Activated T-cell treated with anti-CD3 and anti-CD28 coated beads, Interleukin-2, amount 50 U/mL, for 48 hours (primary cell): ENCODE measurements at places on chromosomes 11 and 22.

DNA sequence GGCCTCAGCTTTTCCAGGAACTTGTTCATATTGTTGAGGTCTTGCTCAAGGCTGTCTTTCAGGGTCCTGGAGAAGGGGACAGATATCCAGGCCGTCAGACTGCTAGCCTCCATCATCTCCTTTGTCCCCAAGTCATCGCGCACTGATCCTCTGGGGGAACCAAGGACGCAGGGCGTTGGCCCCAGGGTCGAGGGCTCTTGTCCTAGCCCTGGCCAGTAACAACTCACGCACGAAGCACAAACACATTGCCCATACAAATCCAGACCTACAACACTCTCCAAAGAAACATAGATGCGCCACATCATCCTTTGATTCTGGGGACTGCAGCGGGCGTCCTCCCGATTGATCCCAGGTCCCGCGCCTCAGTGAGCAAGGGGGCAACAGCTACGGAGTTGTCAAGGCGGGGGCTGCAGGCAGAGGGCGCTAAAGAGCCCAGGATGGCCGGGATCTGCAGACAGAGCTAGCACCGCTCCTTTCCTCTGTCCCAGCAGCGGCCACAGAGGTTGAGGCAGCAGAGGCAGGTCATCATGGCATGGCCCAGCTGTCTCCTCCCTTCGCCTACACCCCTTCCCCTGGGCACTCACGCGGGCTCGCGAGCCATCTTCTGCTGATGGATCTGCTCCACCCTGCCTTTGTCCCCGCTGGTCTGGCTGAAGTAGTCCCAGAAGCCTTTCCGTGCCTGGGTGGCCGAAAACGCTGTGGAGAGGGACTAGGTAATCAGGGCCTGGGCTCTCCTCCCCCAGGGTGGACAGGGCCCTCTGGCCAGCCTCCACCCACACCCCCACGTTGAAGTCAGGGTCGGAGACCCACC, 472 bp downstream of the APOA5 start:
- peak; percentile 84 for DNase-seq

GRCh38 chr11:122319085-122319484, 203.1 kb upstream of the BLID start:
- DNase-seq, result no peak

- no peak for DNase-seq
Observed at GRCh38 chr11:18770479-18771125, 21.0 kb downstream of the PTPN5 start.

DNA sequence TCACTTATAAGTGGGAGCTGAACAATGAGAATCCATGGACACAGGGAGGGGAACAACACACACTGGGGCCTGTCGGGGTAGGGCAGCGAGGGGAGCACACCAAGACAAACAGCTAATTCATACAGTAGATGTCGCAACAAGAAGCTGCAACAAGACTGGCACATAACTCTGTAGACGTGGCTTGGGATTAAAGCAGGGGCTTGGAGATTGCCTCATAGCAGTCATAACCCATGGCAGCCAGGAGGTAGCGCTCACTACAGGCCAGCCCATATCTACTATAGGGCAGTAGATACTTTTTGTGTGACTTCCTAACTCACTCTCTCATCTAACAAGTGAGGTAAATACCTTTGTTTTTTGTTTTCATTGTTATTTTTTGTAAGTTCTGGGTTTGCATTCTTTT, 1.7 kb upstream of the OR9G4 start:
- no peak for DNase-seq

DNA sequence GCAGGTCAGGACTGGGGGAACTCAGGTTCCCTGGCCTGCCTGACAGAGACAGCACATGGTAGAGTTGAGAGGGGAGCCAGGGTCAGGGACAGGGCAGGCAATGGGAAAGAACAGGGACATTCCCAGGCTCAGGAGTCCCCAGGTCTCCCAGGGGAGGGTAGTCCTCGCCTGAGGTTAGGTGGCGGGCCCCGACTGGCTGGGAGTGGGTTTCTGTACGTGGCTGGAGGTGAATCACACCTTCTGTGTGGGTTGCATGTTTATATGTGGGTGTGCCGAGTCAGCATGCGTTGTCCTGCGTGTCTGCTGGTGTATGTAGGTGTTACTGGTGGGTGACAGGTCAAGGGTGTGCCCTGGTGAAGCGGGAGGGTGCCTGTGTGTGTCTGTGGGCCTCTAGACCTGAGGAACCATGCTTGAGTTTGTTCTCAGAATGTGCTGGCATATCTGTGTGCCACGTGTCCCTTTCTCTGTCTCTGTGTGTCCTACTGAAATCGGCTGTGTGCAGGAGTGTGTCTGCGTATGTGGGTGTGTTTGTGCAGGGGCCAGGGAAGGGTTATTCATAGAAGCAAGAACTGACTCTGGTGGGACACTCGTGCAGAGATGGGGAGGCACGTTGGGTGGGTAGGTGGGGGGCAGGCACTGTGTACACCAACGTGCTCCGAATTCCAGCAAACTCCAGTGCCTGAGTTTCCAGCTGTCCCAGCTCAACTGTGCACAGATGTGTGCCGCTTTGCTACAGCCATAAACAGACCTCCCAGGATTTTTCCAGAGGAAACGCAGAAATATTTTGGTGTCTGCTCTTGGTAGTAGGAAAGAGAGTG, 23.8 kb upstream of the OAF start:
- DNase-seq, result peak; percentile 32

GRCh38 chr11:14075118-14076078, 112.9 kb downstream of the SPON1 start:
- DNase-seq, result peak; percentile 67

DNA sequence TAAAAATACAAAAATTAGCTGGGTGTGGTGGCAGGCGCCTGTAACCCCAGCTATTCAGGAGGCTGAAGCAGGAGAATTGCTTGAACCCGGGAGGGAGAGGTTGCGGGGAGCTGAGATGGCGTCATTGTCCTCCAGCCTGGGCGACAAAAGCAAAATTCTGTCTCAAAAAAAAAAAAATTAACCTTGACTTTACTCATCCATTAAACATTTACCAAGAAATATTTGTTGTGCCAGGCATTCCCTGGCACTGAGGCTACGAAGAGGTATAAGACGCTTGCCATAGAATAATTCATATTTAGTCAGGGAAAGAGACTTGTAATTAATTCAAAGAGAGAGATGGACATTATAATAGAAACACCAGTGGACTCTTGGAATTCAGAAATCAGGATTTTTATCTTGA, 13.2 kb upstream of the PAFAH1B2 start:
- no peak for DNase-seq

DNA sequence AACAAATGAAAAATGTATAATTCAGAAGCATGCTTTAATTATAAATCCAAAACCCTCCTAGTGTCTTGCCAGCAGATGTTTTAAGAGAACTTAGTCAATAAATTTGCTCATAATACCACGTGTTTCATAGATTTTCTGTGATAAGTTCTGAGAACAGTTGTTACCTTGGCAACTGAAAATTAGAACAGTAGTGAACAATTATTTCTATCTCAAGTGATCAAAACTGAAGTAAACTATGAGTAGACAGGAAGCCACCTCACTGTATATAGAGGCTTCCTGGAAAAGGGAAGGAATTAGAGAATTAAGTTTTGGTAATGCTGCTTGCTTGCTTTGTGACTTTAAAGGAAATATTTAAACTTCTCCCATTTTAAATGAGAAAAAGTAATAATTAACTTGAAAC, 266.0 kb upstream of the ANO3 start:
- DNase-seq, result no peak

- DNase-seq, result peak; percentile 91
Observed at GRCh38 chr11:64971421-64972233, at the start of gene MAJIN. Gene MAJIN, minus strand, starts transcription at chr11:64972108. Its CDS starts 12,703 bp downstream, at chr11:64959405.

DNA sequence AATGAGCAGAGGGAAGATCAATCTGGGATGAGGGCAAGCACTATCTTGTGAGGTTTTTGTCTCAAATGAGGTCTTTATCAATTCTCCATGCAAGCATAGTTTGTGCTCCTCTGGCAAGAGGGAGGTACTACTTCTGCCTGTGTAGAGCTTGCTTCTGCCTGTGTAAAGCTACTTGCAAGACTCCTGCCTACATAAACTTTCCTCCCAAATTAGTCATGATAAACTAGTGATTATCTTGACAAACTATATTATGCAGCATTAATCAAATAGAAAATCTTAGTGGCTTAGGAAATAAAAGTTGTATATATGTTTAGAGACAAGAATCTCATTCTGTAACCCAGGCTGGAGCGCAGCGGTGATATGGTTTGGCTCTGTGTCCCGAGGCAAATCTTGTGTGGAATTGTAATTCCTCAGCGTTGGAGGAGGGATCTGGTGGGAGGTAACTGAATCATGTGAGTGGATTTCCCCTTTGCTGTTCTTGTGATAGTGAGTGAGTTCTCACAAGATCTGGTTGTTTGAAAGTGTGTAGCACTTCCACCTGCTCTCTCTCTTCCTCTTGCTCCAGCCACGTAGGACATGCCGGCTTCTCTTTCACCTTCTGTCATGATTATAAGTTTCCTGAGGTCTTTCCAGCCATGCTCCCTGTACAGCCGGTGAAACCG, 8.0 kb upstream of the MMP10 start:
- DNase-seq, result no peak

DNA sequence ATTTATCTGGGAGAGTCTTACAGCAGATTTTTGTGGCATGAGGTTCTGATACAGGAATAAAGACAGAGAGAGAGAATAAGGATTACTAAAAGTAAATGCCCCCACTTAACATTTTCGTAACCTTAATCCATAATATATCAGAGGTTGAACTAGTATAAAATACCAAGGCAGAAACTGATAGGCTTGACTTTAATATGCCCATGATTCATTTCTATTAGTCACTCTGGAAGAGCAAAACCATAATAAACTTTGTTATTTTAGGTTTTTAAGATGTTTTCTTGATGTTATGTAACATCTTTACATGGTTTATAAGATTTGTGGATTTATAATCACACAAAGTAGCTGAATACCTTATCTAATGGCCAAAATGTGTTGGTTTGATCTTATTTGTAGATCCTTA, 19.1 kb downstream of the GUCY1A2 start:
- DNase-seq, result no peak

GRCh38 chr11:134258577-134258976, 5.2 kb downstream of the ACAD8 start:
- DNase-seq, result no peak

- no peak for DNase-seq
Observed at GRCh38 chr11:95378789-95379188, 147.8 kb upstream of the SESN3 start.

DNA sequence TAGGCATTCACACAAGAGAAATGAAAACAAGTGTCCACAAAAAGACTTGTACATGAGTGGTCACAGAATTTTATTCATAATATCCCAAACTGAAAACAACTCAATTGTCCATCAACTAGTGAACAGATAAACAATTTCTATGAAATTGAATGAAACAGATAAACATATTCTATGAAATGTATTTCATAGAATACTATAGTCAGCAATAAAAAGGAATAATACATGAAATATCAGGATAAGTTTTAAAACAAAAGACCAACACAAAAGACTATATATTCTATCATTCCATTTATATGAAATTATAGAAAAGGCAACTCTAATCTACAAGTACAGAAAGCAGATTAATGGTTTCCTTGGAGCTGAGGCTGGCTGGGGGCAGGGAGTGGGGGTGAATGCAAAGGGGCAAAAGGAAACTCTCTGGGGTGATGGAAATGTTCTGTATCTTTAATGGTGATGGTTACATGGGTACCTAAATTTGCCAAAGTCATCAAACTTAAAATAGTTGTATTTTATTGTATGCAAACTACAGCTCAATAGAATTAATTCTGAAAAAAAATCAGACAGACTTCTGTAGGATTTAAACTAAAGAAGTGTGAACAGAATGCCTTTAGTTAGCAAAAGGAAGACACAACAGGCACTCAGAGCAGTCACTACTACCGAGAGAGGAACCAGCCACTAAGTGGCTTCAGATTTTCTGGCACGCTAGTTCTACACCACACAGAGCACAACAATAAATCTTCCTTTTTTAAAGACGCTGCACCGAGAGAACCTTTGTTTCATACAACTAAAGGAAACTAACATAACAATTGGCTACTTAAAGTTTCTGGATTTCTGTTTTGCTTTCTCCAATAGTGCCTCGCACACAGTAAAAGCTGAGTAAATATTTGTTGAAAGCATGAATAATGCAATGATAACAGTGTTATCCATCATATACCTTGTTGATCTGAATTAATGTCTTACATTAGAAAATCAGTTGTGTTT, 15.4 kb downstream of the CCDC34 start:
- DNase-seq, result no peak

- DNase-seq, result no peak
Observed at GRCh38 chr11:45031912-45032519, 81.3 kb upstream of the TP53I11 start.

DNA sequence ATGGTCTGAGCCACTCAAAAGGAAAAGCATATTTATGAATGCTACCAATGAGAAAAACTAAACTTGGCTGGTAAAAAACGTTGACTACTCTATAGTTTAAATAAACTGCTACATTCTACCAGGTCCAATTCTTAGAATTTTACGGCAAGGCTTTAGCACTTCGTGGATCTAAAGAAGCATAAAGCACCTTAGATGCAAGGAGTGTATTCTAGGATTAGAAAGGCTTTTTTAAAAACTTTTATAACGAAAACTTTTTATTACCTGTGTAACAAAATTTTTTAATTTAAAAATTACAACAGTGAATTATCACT, 13.9 kb downstream of the PHF21A start:
- DNase-seq, result no peak

DNA sequence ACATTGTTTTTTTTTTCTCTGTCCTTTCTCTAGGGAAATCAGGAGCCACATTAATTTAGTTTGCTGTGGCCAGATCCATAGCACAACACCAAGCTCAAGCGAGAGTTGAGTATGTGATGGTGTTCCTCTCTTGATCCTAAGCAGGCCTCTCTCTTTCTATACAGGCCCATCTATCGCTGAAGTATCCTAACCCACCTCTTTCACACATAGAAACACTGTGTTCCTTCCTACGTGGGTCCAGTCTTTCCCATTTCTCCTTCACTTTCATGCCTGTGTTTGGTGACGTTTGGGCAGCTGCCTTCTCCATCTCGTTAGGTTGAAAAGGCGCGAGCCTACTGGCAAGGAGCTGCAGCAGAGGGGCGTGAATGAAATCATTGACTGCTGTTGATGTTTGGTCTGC, 2.4 kb downstream of the PACS1 start:
- DNase-seq, result no peak

GRCh38 chr11:30489511-30489910, 96.6 kb downstream of the MPPED2 start:
- no peak for DNase-seq
